ENCODE measurements at places on chromosomes 4 and X. TPM values are rescaled to one million over a fixed set of nuclear protein-coding genes. Genes with fewer than 3 reads are reported as not detected.

FNIP2 gene
- 44.7 TPM for total RNA-seq

ALAS2 gene
- total RNA-seq: 5.2 TPM

GRIPAP1 gene
- total RNA-seq: 18.8 TPM

MAGEA2 gene
- total RNA-seq: not detected

NOX1 gene
- not detected for total RNA-seq

PASD1 gene
- total RNA-seq: not detected

RADX gene
- 2.1 TPM for total RNA-seq

EVC2 gene
- total RNA-seq: 0.72 TPM

FAM200B gene
- 32.2 TPM for total RNA-seq

GABRA4 gene
- 24.6 TPM for total RNA-seq

SYTL4 gene
- total RNA-seq: 4.2 TPM

WWC2 gene
- total RNA-seq: 33.8 TPM

ADD1 gene
- 261 TPM for total RNA-seq

GYPE gene
- total RNA-seq: 0.16 TPM

SEC24D gene
- total RNA-seq: 36.4 TPM

- no peak for DNase-seq
These were observed 49.8 kb downstream of the SH3RF1 start for GRCh38 chr4:169220854-169221411.

DNA sequence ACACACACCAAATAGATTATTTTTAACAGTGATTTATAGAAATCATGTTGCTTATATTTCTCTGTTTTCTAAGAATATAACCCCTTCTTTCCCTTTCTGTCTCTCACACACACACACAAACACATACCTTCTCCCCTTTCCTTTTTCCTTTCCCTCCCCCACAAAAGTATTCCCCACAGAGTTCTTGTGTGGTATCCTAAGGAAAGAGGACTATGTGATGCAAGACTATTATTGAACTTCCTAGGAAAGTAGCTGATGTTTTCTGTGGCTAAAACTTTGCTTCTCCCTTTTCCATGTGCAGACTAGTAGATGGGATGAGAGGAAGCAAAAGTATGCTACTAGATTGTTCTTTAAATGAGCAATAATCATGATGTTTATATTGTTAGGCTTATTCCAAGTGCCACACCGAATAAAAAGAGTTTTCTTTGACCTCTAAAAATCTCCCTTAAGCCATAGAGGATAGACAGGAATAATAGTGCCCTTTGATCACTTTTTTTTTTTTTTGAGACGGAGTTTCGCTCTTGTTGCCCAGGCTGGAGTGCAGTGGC, 38.7 kb downstream of the CPEB2 start:
- DNase-seq: no peak

GRCh38 chrX:37476571-37477170, 94.8 kb upstream of the LANCL3 start:
- DNase-seq: no peak

- DNase-seq: no peak
These were observed 72.9 kb downstream of the ADGRA3 start for GRCh38 chr4:22442956-22443355.

DNA sequence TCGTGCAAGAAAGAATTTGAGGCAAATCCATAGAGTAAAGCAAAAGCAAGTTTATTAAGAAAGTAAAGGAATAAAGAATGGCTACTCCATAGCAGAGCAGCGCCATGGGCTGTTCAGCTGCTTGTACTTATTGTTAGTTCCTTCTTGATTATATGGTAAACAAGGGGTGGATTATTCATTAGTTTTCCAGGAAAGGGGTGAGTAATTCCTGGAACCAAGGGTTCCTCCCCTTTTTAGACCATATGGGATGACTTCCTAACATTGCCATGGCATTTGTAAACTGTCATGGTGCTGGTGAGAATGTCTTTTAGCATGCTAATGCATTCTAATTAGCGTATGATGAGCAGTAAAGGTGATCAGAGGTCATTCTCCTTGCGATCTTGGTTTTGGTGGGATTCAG, 23.5 kb upstream of the CEP135 start:
- DNase-seq: no peak

GRCh38 chrX:75546724-75547511, 24.1 kb upstream of the ZDHHC15 start:
- no peak for DNase-seq

DNA sequence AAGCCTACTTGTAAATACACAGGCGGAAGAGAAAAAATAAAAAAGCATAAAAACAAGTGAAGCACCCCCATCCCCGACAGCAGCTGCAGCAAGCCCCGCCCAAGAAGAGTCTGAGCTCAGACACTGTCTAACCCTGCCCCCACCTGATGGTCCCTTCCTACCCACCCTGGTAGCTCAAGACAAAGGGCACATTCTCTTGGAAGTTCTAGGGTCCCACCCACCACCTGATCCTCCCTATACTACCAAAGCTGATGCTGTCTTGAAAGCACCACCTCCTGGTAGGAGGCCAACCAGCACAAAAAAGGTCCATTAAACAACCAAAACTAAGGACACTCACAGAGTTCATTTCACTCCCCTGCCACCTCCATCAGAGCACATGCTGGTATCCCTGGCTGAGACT, 308.2 kb downstream of the KLHL13 start:
- no peak for DNase-seq

- DNase-seq: no peak
These were observed 32.9 kb downstream of the LAMTOR3 start for GRCh38 chr4:99861120-99861905.

DNA sequence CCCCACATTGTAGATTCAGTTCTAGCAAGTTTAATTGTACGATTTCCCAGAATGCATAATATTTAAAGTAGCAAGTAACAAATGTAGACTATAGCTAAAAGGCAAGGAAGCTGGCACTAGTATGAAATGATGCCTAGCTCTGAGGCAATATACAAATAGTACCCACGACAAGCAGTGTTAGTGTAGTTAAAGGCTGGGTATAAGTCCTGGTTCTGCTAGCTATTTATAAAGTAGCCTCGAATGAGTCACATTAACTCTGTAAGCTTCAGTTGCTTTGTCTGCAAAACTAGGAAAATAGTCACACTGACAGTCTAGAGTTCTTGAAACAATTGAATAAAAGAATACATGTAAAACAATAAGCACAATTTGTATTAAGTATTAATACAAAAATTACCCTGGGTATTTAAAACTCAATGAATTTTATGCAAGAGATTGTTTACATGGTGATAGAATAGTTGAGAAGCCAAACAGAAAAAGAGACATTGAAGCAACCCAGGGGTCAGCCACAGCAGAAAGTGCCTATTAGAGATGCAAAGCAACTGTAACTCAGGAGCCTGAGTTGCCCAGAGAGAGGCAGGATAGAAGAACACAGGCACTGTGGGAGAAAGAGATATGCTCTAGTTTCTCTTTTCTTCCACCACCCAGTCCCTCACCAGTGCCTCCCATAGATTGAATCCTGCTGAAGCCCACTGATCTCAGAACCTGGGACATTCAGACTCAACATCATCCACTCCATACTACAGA, 949.0 kb downstream of the C4orf33 start:
- DNase-seq: no peak

DNA sequence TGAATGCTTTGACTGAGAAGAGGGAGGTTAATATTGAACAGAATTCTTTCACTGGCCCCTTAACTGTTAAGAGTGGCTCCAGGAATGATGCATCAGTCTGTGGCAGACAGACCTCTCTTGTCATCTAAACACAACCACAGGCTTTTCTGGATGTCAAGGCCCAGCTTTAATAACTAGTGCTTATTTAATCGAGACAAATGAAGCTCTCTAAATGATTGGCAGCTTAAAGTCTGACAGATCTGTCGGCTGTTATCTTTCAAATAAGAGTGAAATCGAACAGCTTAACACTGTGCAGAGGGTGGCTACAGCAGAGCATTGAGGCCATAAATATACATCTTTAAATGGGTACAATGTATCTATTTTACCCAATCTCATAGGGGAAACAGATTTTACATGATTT, 500.8 kb upstream of the PABPC4L start:
- no peak for DNase-seq

GRCh38 chr4:1720163-1720983, 750 bp downstream of the TMEM129 start:
- peak; percentile 71 for DNase-seq

GRCh38 chrX:40012868-40013265, 84.9 kb downstream of the BCOR start:
- DNase-seq: peak; percentile 48

DNA sequence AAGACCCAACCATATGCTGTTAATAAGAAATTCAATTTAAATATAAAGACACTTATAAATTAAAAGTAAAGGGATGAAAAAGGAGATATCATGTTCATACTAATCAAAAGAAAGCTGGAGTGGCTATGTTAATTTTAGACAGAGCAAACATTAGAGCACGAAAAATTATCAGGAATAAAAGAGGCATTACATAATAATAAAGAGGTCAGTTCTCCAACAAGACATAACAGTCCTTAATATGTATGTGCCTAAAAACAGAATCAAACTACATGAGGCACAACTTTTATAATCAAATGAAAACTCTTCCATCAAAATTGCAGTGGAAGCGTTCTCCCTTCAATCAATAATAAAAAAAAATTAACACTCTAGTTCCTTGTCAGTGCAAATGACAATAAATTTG, 62.6 kb downstream of the ARHGEF6 start:
- DNase-seq: no peak

GRCh38 chr4:139278485-139278884, 1.5 kb downstream of the MGARP start:
- DNase-seq: no peak

GRCh38 chr4:107252571-107252970, 216.5 kb upstream of the DKK2 start:
- DNase-seq: no peak

DNA sequence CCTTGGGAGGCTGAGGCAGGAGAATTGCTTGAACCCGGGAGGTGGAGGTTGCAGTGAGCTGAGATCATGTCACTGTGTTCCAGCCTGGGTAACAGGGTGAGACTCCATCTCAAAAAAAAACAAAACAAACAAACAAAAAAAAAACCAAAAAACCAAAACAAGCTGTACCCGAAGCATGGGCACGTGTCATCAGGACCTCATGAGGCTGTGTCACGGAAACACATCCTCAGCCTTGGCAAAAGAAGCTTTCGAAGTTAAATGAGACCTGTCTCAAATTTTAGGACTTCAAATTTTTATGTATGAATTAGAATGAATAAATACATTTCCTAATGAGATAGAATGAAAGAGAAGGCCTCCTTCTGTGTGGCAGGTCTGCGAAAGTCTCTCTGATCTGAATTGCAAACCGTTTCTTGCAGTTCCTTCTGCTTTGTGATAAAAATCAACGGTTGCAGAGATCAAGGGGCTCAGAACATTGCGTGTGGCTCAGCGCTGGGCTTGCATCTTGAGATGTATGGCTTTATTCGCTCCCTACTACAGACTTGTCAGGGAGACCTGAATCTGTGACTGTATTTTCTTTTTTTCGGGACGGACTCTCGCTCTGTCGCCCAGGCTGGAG, 19.5 kb upstream of the CRLF2 start:
- DNase-seq: no peak

DNA sequence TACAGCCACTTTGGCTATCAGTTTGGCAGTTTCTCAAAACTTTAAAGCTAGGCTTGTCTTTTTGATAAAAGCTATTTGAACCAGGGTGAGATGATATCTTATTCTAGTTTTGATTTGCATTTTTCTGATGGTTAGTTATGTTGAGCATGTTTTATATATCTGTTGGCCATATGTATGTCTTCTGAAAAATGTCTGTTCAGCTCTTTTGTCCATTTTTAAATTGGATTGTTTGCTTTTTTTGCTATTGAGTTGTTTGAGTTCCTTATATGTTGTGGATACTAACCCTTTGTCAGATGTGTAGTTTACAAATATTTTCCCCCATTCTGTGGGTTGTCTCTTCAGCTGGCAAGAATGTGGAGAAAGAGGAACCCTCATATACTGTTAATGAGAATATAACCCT, 11.6 kb upstream of the GIMD1 start:
- DNase-seq: no peak

GRCh38 chr4:143668930-143669552, 31.4 kb downstream of the FREM3 start:
- no peak for DNase-seq

DNA sequence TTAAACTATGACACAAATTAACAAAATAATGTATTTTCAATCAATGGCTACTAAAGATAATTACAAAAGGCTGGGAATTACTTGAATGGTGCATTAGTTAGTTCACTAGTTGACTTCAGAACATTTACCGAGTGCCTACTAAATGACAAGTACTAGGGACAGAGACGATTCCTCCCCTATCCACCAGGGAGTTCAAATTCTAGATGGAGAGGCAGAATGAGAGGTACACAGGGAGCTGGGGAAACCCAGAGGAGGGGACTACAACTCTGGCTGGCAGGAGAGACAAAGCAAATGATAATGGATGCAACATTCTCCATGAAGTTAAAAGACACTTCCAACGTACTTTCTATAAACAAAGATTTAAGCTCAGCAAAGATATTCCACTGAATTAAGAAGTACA, 43.1 kb upstream of the MCF2 start:
- no peak for DNase-seq

GRCh38 chrX:17174671-17175070, 200.3 kb upstream of the NHS start:
- DNase-seq: peak; percentile 65

GRCh38 chr4:787561-787981, 38.4 kb downstream of the CPLX1 start:
- peak; percentile 57 for DNase-seq

- DNase-seq: no peak
These were observed 153.7 kb downstream of the TBCK start for GRCh38 chr4:106162278-106162677.

GRCh38 chr4:142112451-142112850, 476.1 kb downstream of the IL15 start:
- no peak for DNase-seq

GRCh38 chr4:62870451-62870850, 1538.8 kb downstream of the TECRL start:
- no peak for DNase-seq

GRCh38 chrX:46327566-46328115, 217.6 kb downstream of the ZNF674 start:
- peak; percentile 60 for DNase-seq

DNA sequence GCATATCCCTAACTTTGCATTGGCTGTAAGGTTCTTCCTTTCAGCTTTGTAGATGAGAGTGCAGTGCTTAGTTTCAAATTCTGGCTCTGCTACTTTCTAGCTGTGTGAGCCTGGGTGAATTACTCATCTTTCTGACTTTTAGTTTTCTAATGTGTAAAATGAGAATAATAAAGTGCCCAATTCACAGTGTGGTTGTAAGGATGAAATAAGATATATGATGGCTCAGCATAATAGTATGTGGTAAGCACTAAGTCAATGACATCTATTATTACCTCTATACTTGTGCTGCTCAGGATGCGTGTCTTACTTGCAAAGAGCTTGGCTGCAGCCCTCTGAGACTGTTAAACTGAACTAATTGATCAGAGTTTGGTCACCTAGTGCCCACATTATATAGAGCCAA, 30.6 kb upstream of the ETNPPL start:
- no peak for DNase-seq

GRCh38 chr4:162557516-162558106, 393.8 kb upstream of the FSTL5 start:
- no peak for DNase-seq

Measured in heart left ventricle (tissue), 16 donors.